ENCODE measurements at places on chromosomes 5 and 9.

- DNase-seq = no peak
Measured at GRCh38 chr5:89698028-89698427, 711.5 kb downstream of the CETN3 start.

GRCh38 chr9:37954581-37954981 is 50.7 kb upstream of the SLC25A51 start:
- DNase-seq = no peak

- no peak for DNase-seq
Measured at GRCh38 chr5:104326966-104327365, 764.4 kb upstream of the NUDT12 start.

DNA sequence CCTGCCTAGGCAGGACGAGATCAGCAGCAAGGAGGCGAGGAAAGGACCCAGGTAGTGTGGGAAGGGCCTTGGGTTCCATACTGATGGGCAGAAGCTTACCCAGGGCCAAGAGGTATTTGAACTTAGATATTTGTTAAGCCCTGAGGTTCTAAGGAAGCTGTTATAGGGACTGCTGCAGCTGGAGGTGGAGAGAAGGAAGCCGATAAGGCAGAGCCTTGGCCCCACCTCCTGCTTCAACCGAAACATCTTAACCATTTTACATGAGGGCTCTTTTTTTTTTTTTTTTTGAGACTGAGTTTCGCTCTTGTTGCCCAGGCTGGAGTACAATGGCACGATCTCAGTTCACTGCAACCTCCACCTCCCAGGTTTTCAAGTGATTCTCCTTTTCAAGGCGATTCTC is 8.6 kb upstream of the AQP3 start:
- no peak for DNase-seq

DNA sequence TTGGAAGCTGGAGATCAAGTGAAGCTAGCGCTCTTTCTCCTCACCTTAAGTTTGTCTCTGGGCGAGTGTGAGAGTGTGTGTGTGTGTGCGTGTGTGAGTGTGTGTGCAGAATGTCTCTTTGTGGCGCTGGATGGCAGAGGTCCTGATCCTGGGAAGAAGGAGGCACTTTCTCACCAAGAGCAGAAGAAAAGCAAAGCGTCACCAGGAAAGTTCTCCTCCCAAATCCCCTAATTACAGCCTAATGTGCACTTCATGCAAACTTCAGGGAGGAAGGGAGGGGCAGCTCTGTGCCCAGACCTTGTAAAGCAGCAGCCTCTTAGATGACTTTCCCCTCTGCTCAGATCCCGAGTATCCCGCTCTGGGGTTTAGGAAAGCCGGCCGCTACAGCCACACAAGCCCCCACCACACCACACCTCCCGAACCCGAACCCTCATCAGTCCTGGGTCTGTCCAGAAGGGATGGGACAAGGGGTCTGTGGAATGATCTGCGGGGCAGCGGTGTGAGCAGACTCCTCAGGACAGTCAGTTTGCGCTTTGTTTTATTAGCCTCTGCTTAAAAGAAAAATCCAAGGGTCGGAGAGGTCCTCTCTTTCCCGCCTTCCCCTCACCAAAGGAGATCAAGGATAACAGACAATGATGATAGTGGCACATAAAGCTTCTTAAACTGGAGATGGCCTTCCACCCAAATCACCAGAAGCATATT is at the start of gene HAPLN1:
Gene HAPLN1 (minus strand): TSS at position 20 of the 702 bp plus-strand sequence. CDS start 47,332 bp downstream, outside the sequence.
- DNase-seq = no peak

DNA sequence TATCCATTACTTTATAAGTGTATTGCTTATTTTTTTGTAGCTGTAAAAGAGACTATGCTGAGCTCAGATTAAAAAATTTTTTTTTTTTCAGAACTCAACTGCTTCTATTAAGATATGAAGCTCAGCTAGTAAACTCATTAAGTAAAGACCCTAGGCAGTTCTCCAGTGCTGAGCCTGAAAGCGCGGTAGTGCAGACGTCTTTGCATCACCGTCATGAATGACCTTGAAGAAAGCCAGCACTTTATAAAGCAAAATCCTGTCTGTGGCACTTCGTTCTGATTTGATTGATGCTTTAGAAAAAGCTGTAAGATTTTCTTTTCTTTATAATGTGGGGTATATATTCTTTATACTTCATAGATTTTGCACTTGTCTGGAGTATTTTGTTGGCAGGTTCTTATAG is 105.7 kb downstream of the ATG10 start:
- DNase-seq = no peak
